ENCODE measurements at places on chromosomes 5 and 9.

GRCh38 chr5:151251001-151251551 is 1.9 kb upstream of the GM2A start:
- DNase-seq, result no peak

DNA sequence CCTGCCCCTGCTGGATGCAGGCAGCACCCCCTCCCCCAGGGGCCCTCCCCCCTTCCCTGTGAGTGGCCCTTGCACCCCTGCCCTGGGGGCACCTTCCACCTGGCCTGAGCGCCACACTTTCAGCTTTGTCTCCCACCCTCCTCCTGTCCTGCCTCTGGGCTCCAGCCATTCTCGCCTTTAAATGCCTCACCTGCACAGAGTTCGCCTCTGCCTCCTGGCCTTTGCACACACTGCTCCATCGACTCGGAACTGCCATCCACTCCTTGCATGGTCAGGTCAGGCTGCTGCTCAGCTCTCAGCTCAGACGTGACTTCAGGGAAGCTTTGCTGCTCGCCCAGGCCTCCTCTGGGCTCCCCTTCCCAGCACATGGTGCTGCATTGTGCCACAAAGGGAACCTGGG is 10.2 kb downstream of the FAM163B start:
- no peak for DNase-seq

DNA sequence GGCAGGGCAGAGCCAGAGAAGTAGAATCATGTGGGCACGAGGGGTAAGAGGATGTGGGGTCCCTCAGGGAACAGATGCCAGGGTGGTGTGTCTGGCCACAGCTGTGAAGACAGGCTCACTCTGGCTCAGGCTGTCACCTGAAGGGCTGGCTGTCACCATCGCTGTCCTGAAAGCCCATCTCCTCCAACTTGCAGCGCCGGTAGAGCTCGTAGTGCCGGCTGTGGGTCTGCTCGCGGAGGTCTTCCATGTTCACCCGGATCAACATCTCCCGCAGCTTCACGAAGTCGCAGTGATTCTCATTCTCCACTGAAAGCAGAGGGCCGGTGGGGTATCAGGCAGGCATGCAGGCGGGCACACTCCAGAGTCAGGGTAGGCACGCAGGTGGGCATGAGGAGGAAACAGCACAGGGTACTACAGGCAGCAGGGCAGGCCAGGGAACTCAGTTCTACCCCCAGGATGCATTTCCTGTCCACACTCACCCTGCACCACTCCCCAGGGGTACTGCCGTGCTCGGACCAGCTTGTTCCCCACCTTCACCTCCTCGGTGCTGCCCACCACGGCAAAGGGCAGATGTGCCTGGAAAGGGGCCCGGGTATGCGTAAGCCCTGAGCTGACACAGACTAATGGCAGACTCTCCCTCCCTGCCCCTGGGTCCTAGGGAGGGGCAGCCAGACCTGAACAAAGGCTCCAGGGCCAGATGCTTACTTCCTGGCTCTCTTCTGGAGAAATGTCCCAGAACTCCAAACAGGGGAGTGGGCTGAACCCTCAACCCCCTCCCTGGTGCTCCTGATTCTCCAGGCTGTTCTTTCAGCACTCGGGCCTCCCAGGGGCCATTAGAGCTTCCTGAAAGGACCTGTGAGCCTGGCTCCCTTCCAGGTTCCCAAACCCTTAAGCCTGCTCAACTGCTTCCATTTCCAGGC is 14.4 kb downstream of the CCNI2 start:
- DNase-seq, result no peak

DNA sequence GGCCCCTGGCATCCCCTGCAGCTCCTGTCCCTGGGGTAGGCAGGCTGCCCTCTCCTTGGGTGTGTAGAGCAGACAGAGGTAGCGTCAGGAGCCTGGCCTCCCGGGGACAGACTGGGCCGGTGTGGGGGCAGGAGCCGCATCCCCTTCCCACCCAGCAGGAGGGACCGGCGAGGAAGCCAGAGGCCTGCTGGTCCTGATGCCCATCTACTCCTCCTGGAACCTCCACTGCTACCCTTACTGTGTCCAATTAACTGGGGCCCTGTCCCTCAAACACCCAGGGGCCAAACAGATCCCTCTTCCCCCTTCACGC is 15.6 kb downstream of the RALGDS start:
- DNase-seq, result no peak

- DNase-seq, result no peak
These were observed 14.4 kb downstream of the POLK start for GRCh38 chr5:75526070-75526469.

GRCh38 chr5:138246334-138246733 is 28.1 kb downstream of the GFRA3 start:
- no peak for DNase-seq

DNA sequence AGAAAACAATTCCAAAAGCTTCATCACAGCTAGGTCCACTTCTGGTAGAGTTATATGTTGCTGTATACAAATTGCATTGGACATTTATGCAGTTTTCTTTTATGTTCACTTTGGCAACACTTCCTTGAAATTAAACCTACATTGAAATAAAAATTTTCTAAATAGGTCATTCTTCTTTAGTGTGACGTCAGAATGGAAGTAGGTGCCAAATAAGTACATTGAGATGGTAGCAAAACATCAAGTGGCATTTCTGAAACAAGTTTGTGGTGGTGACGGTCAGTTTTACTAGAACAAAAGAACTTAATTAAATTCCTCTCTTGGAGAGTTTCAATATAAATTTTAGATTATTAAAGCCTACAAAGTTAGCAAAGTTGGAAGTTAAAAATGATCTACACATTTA is 895.1 kb downstream of the CDH9 start:
- no peak for DNase-seq

DNA sequence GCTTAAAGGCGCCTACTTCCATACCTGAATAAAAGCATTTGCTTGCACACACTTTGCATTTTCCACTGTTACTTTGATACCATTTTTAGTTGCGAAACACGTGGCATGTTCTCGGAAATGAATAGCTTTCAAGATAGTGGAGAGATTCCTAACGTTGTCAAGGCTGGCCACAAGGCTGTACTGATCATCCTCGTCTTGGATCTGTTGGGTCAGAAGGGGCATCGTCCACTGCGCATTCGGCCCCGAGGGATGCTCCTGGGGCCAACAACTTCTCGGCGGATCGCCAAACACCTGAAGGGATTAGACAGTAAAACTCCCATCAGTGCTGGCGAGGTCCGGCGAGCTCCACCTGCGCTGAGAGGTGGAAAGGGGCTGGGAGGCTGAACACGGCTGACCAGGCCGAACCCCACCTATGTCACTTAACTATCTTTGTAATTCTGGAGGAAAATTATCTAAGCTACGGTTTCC is 599 bp downstream of the RAD1 start:
- no peak for DNase-seq

GRCh38 chr5:73380041-73380440 is 68.5 kb downstream of the FOXD1 start:
- no peak for DNase-seq

GRCh38 chr9:97243606-97244005 is 63.9 kb upstream of the CCDC180 start:
- no peak for DNase-seq

- no peak for DNase-seq
These were observed 29.8 kb upstream of the GZMA start for GRCh38 chr5:55072666-55073065.

- DNase-seq, result no peak
These were observed 670.3 kb downstream of the TLE4 start for GRCh38 chr9:80242022-80242421.

DNA sequence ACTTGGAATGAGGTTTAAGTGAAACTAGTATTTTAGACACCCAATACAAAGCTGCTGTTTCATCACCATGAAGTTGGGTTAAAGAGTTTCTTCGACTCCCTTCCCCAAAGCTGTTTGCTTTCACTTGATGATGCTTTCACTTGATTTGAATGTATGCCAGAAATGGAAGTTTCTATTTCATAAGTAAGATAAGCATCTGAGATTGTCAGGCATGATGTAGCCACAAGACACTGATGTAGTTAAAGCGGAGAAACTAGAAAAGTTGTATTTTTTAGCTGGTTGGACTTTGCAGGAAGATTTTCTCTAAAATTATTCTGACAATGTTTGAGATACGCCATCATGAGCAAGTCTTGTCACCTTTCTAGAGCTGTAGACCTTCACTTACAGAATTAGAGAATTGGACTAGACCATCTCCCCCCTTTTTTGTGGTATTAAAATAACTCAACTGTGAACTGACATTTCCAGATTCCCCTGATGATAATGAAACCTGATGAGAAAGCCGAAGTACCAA is 20.0 kb downstream of the MOCS2 start:
- no peak for DNase-seq

DNA sequence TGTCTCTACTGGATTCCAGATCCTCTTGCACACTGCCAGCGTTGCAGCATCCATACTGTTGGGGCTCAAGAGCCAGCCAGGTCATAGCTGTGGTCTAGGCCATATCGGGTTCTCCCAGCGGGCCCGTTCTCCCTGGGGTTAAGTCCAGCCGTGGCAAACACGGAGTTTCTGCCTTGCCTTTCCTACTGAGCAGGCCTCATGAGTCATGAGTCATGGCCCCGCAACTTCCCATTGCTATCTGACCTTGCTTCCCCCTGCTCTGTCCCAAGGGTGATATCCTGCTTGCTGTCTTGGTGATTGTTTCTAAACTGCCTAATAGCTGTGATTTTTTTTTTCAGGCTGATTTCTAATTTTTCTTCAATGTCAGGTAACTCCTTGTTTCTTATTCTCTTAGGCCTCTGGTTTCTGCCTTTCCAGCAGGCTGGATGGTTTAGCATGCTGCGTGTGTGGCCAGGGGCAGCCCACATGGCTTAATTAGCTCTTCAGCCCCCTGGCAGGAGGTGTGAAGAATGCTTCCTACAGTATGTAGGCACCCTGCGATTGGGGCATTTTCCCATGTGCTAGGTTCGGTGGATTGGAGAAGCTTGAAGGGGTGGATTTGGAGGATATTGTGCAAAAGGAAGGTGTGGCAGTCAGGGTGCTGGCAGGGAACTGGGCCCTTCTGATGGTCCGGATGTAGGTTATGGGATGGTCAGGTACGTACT is 18.7 kb downstream of the DAPK1 start:
- DNase-seq, result no peak

DNA sequence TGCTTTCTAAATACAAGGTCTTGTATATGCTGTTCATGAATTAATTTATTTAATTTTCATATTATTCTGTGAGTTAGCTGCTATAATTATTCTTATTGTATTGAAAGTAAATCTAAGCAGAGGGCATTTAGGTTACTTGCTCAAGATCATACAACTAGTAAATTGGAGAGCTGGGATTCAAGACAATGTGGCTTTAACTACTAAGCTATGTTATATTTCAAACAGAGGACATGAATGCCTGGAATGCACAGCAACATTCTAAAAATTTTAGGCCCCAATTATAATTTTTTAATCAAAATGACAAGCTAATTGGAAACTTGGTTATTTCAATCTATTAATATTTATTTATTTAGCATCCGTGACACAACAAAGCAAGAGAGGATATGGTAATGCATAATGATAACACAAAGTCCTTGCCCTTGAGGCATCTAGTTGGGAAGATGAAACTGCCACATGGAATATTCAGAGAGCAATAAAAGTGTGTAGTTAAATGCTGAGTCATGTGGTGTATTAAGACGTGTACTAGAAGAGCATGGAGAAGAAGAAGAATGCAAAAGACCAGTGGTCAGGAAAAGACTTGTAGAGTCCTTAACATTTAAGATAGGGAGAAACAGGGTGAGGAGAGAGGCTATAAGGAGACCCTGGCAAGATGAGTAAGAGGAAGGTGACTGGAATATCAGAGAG is 24.4 kb downstream of the CTXN3 start:
- DNase-seq, result no peak

DNA sequence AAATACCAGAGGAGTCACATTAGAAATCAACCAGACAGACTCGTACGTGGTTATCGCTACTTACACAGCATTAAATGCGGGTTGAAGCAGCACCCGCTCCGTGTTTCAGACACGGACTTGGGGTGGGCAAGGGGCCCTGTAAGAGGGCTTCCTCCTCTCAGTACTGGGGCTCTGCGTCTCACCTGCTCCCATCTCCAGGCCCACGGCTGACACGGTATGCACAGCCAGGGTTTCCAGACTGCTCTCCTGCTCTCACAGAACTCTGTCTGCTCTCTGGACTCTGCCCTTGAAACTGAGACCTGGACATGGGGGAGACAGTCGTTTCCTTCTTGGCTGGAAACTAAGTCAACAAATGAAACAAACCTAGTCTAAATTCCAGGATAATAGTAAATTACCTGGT is 24.7 kb upstream of the RASGEF1C start:
- DNase-seq, result no peak

GRCh38 chr9:6845880-6846279 is 88.1 kb downstream of the KDM4C start:
- DNase-seq, result no peak

- DNase-seq, result no peak
These were observed 16.8 kb upstream of the PTGES start for GRCh38 chr9:129769669-129770068.

DNA sequence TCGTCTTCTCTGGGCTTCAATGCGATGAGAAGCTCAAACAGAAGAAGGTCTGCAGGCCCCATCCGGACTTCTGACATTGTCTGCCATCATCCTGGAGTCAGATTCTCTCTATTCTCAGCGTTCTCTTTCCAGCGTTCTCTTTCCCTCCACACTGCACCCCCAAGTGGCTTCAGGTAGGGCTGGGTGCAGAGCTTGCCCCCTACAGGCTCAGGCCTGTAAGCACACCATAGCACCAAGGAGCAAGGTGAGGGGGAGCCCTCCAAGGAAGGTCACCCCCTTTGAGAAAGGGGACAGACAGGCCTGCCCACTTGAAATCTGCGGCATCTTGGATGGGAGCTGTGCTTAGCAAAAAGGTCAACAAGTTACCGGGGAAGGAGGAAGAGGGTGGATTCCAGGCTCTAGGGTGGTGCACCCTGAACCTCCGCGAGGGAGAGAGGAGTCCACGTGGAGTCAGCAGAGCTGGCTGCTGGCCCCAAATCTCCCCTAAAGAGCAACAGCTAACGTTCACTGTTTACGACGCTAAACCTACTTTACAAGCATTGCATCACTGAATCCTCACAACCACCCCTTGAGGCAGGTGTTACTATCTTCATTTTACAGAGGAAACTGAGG is 27.5 kb downstream of the GPX3 start:
- peak; percentile 35 for DNase-seq

DNA sequence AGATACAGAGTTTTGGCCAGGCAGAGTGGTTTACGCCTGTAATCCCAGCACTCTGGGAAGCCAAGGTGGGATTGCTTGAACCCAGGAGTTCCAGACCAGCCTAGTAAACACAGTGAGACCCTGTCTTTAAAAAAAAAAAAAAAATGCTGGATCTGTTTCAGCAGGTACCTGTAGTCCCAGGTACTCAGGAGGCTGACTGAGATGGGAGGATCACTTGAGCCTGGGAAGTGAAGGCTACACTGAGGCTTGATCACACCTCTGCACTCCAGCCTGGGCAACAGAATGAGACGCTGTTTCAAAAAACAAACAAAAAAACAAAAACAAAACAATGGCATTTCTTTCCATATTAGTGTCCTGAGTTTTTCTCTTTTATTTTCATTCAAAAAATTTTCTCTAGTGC is 19.0 kb downstream of the UNC13B start:
- no peak for DNase-seq

GRCh38 chr5:125928663-125929062 is 494.5 kb upstream of the GRAMD2B start:
- no peak for DNase-seq

Measured in T-cell (primary cell).